NCI-H1694 treated with DMSO at 0.1 percent for 48 hours (cell line): ENCODE measurements at places on chromosomes 1 and 21.

- peak; percentile 93 for DNase-seq
Measured at GRCh38 chr1:211578640-211579439, at the start of gene SLC30A1. SLC30A1 (minus strand) TSS chr1:211579161; CDS start chr1:211578612, 549 bp downstream.

- no peak for DNase-seq
Measured at GRCh38 chr1:182101415-182102042, 40.0 kb upstream of the ZNF648 start.

DNA sequence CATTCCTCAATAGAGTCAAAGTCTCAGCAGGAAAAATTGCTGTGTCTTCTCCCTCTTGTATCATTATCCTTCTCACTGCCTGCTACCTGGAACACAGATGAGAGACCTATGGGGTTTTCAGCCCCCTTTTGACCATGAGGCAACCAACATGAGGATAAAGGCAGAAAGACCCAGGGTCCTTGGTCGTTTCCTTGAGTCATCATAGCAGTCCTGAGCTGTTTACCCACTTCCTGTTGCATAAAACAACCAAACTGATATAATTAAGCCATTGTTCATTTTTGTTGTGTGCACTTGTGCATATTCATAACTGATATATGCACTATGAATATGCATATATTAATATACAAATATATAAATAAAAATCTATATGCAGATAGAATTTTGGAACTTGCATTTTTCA lies 188.3 kb upstream of the MAP1LC3C start:
- DNase-seq: no peak

DNA sequence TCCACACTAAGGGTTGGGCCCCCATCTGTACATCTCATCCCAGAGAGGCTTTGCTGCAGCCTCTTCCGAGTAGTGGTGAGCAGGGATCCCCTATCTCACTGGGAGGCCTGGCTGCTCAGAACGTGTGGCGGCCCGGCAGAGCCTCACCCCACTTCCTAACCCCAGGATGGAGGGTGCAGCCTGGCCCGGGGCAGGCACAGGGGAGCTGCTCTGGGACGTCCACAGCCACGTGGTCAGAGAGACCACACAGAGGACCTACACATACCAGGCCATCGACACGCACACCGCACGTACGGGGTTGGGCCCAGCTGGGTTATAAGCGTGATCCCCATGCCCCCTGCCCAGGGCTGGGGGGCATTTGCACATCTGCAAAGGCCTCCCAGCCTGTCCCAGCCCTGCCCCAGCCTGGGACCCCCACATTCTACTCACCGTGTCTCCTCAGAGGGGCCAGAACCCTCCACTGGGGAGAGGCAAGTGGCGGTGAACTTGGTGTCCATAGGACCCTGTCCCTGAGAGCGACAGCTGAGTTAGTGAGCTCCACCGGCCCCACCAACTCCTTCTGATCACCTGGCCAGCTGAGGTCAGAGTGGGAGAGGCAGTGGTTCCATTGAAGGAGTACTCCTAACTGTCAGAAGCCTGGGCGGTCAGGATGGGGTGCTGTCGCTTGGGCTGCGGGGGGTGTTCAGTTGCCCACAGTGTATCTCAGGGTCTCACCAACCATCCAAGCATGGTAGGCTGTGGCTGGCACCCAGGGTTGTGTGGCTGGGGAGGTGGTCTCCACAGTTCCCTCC lies 41.2 kb downstream of the TRIM11 start:
- DNase-seq: no peak

DNA sequence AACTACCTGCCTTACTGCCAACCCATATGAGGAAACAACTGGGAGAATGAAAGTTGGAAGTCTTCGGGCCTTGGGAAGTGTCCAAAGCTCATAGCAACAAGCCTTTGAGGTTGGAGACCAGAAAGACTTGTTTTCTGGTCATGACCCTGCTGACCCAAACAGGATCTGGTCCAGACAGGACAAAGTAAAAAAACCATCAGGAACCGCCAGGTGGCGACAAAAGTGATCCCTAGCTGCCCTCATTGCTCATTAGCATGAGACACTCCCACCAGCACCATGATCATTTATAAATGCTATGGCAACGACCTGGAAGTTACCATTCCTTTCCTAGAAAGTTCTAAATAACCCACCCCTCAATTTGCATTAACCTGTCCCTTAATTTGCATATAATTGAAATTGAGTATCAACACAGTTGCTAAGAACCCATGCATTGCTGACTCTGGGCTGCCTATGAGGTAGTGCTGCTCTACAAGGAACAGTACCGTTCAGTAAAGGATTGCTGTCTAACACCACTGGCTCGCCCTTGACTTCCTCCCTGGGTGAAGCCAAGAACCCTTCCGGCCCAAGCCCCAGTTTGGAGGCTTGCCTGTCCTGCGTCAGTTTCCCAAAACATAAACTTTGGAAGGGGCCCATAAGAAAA lies 89.0 kb downstream of the URB2 start:
- no peak for DNase-seq
